ENCODE measurements at places on chromosomes 16 and 17. TPM values are rescaled to one million over a fixed set of nuclear protein-coding genes. Genes with fewer than 3 reads are reported as not detected.

CD300A gene
- not detected for total RNA-seq

CD68 gene
- total RNA-seq: 47.6 TPM

NUBP2 gene
- total RNA-seq: 99.7 TPM

BCO1 gene
- total RNA-seq: not detected

WNT3 gene
- 2.3 TPM for total RNA-seq

SMIM36 gene
- total RNA-seq: not detected

HAGH gene
- 42.4 TPM for total RNA-seq

OR2C1 gene
- not detected for total RNA-seq

CD300LB gene
- total RNA-seq: not detected

NOL3 gene
- total RNA-seq: 22.9 TPM

GTF3C1 gene
- 122 TPM for total RNA-seq

CACNA1H gene
- total RNA-seq: 8.7 TPM

ETV4 gene
- total RNA-seq: 16.8 TPM

KRT38 gene
- 0.18 TPM for total RNA-seq

C17orf78 gene
- total RNA-seq: not detected

ZNF750 gene
- total RNA-seq: not detected

LGALS9 gene
- total RNA-seq: 6.9 TPM

TMEM204 gene
- total RNA-seq: 39.8 TPM

LGALS9B gene
- total RNA-seq: not detected

AOC3 gene
- not detected for total RNA-seq

IL34 gene
- 2.3 TPM for total RNA-seq

Measured in myometrial cell (primary cell).